ENCODE measurements at places on chromosomes 11 and 22.

- DNase-seq = no peak
Measured at GRCh38 chr11:10982704-10983510, 125.1 kb upstream of the ZBED5 start.

GRCh38 chr11:72606748-72607468, 67.3 kb downstream of the PDE2A start:
- DNase-seq = no peak

GRCh38 chr11:108727665-108728064, 62.8 kb downstream of the DDX10 start:
- no peak for DNase-seq

- no peak for DNase-seq
Measured at GRCh38 chr11:60318726-60319125, 8.3 kb upstream of the MS4A6E start.

DNA sequence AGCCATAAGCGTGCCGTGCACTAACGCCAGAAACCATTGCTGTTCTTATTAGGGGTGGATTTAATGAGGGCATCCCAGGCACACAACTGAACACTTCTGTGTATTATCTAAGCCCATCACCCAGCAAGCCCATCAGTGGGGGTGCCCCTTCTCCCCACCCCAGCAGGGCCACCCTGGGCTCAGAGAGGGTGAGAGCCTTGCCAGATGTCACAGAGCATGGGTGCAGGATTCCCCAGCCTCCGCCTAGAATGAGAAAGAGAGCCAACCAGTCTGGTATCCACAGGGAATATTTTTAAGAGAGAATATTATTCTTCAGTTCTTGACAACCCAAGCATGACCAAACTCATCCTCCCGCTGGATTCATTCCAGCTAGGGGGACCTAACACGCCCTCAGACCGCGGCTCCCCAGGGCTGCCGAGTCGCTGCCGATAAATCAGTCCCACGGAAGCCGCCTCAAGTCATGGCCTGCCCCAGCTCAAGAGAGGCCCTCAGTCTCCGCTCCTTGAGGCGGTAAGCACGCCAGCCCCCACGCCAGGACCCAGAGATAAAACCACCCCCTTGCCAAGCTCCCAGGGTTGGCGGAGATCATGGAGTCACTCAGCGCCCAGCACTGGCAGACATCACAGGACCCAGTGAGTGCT, 47.2 kb downstream of the MN1 start:
- DNase-seq = peak; percentile 26

- no peak for DNase-seq
Measured at GRCh38 chr11:130571947-130572584, 123.6 kb downstream of the ADAMTS15 start.

GRCh38 chr11:102572554-102573220, 42.1 kb upstream of the MMP7 start:
- DNase-seq = no peak

- DNase-seq = peak; percentile 32
Measured at GRCh38 chr11:73463359-73463758, 87.2 kb downstream of the RELT start.

DNA sequence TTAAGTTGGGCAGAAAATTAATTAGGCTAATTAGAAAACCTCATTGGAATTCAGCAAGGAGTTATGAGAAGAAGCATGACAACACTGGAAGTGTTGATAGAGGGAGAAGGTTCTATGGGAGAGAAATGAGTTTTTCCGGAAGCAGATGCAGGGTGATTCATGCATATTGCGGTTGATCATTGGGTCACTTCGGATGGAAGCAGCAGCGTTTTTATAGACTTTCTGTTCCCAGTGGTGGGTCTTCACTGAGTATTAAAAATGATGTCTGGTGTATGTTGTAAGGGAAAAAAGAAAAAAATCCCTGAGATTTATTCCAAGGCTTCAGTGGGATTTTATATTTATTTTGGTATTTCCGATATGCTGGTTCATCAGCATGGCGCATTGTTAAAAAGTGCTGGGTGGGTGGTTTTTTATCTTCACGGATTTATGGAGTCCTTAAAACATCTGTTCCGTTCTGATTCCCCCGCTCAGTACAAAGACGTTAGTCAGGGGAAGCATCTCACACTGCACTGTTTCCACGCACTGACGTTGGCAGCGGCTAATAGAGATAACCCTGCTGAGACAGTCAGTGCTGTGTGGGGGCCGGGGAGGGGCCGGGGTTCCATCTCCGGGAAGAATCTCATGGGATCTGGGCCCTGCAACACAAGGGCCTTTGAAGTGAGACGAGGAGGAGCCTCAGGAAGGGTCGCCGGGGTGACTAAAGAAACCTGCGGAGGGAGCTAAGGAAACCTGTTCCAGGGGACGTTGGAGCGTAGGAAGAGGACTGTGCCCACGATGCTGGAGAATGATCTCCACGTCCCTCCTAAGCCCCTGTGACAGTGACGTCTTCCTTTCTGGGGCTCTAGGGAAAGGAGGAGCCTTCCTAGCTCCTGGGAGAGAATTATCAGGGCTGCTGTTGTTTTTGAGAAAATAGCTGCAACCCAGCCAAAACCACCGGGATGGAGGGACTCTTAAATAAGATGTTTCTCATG, 390.0 kb downstream of the NTM start:
- DNase-seq = peak; percentile 78

DNA sequence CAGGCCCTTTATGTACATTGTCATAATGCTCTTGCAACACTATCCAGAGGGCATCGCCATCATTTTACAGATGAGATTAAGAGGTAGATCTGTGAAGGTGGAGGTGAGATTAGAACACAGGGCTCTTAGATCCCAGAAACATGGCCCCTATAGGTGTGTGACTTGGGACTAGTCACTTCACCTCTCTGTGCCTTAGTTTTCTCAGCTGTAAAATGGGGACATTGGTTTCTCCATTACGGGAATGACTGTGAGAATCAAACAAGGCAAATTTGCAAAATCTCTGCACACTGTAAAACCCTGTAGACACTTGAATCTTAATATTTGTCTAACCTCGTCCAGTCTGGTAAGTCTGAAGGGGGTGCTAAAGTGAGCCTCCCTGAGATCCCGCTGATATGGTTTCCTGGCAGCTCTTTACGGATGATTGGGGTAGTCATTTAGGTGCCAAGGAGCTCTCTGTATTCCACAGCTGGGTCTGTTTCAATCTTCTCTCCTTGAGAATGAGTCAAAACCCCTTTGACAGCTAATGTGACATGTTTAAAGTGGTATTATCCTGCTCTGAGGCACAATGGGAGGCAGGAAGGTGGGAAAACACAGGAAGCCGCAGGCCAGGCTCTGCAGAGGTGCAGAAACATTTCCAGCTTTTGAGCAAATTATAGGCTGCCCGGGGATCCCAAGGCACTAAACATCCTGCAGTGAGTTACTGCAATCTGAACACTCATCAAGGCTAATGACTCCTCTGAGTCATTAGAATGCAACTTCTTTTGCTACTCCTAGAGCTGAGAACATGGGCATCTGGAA, 140.8 kb downstream of the CCDC81 start:
- DNase-seq = peak; percentile 90

GRCh38 chr11:23278121-23278520, 417.8 kb upstream of the CCDC179 start:
- DNase-seq = peak; percentile 47

GRCh38 chr11:10076458-10077141, 217.4 kb downstream of the SBF2 start:
- peak; percentile 55 for DNase-seq

DNA sequence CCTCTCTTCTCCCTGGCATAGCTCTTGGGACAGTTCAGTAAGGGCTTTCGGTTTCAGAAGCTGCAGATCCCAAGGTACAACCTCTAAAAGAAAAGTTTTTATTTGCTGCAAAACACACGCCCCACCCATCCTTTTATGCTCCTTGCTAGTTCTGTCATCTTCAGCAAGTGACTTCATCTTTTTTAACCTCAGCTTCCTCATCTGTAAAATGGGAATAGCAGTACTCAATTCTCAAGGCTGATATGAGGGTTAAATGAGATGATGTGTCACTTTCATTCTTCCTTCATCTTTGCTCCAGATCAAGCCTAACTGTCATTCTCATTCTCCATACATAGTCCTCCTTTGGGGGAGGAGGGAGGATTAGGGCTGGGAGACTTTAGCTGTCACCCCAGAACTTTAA, 90.0 kb upstream of the ALX4 start:
- no peak for DNase-seq

DNA sequence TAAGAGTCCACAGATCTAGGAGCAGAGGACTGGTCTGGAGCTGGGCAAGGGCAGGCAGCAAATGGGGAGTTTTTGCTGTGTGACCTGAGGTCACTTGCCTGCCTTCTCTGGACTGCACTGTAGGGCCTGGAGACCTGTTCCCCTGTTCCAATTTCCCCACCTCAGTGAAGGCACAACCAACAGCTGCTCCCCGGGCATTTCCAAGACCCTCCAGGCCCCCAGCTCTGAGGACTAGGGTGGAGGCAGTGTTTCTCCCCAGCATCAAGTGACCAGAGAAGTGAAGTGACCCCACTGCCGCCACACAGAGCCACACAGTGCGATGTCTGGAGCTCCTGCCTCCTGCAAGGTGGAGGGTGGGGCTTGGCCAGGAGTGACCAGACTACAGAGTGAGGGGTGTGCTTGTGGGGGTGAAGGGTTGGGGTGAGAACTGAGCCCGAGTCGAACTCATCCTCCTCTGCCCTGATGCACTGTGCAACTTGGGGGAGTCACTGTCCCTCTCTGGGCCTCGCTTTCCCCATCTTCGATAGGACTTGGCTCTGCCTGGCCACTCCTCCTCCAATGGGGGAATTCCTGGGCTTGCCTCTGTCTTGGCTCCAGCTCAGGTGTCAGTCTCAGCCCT, 21.6 kb downstream of the P2RY2 start:
- DNase-seq = no peak

GRCh38 chr11:107249054-107249453, 208.6 kb downstream of the CWF19L2 start:
- no peak for DNase-seq

GRCh38 chr22:23401910-23402274, 178.2 kb downstream of the IGLL1 start:
- no peak for DNase-seq

GRCh38 chr11:46676436-46677158, 23.8 kb downstream of the ARHGAP1 start:
- no peak for DNase-seq

GRCh38 chr11:122307476-122308035, 191.5 kb upstream of the BLID start:
- DNase-seq = no peak

- DNase-seq = no peak
Measured at GRCh38 chr22:49768951-49769690, 58.6 kb downstream of the BRD1 start.

DNA sequence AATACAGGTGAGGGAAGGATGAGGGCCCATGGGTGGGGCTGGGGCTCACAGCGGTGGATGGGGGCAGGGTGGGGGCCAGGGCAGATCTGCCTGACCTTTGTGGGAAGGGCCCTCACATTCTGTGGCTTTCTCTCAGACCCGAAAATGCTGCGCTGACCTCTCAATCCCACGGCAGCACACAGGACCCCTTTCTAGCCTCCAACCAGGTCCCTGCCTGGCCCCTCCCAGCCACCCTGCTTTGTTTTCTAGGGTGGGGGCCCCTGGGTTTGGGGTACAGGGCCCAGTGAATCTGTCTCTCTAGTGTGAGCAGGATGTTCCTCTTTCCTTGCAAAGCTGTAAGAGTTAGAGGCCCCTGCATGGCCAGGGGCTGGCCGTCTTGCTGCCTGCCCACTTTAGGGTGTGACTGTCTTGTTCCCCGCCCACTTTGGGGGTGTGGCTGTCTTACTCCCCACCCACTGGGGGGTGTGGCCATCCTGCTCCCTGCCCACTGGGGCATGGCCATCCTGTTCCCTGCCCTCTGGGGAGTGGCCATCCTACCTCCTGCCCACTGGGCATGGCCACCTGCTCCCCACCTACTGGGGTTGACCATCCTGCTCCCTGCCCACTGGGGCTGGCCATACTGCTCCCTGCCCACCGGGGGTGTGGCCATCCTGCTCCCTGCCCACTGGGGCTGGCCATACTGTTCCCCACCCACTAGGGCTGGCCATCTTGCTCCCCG, 11.5 kb downstream of the PARVG start:
- no peak for DNase-seq

DNA sequence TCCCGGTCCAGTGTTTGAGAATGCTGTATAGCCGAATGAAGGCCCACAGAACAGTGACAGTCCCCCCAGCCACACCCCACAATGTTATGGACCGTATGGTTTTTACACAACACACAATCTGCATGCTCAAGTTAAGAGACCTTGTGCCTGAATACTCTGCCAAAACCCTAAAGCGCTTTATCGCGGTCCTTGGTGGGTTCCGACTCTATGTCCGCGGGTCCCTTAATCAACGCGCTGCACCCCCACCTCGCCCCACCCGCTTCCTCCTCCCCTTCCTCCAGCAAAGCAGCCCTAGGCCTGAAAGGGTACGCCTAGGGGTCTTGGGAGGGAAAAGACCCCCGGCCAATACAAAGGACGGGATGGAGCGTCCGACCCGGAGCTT, 442 bp downstream of the COPB1 start:
- DNase-seq = peak; percentile 6

- DNase-seq = no peak
Measured at GRCh38 chr22:19710769-19711106, 3.6 kb upstream of the SEPTIN5 start.

GRCh38 chr11:13880634-13881033, 81.9 kb upstream of the SPON1 start:
- no peak for DNase-seq

DNA sequence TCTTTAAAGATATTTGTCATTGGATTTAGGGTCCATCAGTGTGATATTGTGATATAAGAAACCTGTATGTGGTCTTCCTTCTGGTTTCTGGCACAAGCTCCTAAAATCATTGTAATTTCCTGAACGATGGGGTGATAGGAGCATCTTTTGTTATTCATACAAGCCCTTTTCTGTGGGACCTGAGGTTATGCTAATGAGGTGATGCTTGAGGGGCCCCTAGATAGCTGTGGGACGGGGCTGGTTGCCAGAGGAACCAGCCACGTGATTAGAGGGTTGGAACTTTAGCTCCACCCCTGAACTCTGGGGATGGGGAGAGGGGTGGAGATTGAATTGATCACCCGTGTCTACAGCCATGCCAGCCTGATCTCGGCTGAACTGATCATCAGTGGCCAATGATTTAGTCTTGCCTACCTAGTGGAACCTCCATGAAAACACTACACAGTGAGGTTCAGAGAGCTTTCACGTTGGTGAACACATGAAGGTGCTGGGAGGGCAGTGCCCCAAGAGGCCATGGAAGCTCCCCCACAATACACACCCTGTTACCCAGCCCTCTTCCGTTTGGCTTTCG, 62.8 kb downstream of the BCR start:
- peak; percentile 21 for DNase-seq

DNA sequence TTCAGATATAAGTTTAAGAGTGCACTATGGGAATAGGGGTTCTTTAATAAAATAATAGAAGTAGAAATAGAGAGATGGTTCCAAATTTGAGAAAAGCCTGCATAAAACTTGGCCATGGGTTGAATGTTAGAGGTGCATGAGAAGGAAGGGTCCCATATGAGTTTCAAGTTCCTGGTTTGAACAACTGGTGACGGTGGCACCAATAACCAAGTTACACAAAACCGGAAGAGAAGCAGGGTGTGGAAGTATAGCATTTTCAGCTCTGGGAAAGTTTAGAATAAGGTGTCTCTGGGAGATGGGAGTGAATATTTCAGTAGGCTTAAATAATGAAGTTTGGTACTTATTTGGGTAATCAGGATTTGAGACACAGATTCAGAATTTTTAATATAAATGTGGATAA, 2.4 kb downstream of the CASP1 start:
- DNase-seq = no peak
